Mammary epithelial cell (primary cell): ENCODE measurements at places on chromosomes 13 and 19. TPM values are rescaled to one million over a fixed set of nuclear protein-coding genes. Genes with fewer than 3 reads are reported as not detected.

Gene ADGRE3
- total RNA-seq: not detected in 2 replicates

Gene KIR2DL4
- not detected in 2 replicates for total RNA-seq

Gene KLC3
- 56.5 TPM for total RNA-seq

Gene DIRAS1
- 0.42 and 0.53 TPM in 2 replicates for total RNA-seq

Gene KIRREL2
- total RNA-seq: not detected in 2 replicates

Gene KLK2
- total RNA-seq: not detected in 2 replicates

Gene ZNF470
- total RNA-seq: 4.3 TPM

Gene ZNF419
- 13.8 and 20.2 TPM in 2 replicates for total RNA-seq

Gene RAB20
- total RNA-seq: 5.5 TPM

Gene CYP2F1
- total RNA-seq: not detected in 2 replicates

Gene TUBB4A
- not detected in 2 replicates for total RNA-seq

Gene MEF2B
- total RNA-seq: not detected

Gene ZNF792
- 4.7 TPM for total RNA-seq

Gene YJU2
- total RNA-seq: 15.0 TPM

Gene IL4I1
- not detected in 2 replicates for total RNA-seq
